ENCODE measurements at places on chromosomes 1 and 21.

DNA sequence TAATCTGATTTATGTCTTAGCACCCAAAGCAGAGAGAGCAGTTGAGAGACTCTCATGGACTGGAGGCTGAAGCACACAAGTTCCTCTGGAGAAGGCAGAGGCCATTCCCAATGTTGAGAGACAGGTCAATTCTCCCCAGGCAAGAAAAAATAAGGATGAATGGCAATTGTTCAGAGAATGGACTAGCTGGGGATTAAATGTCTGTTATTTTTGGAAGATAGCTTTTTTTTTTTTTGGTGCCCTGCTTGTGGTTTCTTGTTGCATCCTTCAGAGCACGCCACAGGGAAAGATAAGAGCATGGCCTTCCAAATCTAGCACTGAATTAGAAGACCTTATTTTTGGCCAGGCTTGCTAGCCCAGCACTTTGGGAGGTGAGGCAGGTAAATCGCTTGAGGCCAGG is 65.6 kb upstream of the ERRFI1 start:
- DNase-seq = no peak

- no peak for DNase-seq
These were observed 101.8 kb downstream of the CLIC6 start for GRCh38 chr21:34770576-34770975.

GRCh38 chr1:119909890-119910596 is 13.7 kb upstream of the ADAM30 start:
- DNase-seq = no peak

DNA sequence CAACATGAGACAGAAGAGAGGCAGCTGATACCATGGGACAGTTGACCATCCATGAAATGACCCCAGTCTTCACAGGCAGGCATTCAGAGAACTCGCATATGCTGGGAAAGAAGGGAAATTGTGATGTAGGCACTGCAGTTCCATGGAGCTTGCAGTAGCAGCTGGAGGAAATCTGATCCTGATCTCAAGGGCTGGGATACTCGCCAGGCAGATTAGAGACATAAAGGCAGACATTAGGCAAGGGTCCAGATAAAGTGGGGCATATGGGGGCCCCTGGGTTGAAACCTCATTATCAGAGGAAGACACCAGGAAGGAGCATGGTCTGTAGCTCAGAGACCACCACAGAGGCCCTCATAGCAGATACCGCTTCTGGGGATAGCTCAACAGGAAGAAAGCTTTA is 48.7 kb upstream of the TNR start:
- no peak for DNase-seq

DNA sequence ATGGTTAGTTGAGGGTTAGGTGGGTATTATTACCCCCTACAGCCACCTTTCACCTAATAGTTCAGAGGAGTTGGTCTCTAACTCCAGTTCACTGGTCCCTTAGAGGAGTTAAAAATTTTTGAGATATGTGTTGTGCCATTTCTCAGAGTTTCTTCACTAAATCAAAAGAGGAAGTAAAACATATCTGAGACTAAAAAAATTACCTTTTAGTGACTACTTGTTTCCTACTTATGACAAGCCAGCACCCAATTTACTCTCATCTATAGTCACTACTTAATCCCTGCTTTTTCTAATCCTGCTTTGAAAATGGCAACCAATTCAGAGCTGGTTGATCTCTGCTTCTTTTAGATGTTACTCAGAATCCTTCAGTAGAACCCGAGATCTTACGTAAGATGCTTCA is 1316.8 kb upstream of the B3GALT2 start:
- DNase-seq = no peak

DNA sequence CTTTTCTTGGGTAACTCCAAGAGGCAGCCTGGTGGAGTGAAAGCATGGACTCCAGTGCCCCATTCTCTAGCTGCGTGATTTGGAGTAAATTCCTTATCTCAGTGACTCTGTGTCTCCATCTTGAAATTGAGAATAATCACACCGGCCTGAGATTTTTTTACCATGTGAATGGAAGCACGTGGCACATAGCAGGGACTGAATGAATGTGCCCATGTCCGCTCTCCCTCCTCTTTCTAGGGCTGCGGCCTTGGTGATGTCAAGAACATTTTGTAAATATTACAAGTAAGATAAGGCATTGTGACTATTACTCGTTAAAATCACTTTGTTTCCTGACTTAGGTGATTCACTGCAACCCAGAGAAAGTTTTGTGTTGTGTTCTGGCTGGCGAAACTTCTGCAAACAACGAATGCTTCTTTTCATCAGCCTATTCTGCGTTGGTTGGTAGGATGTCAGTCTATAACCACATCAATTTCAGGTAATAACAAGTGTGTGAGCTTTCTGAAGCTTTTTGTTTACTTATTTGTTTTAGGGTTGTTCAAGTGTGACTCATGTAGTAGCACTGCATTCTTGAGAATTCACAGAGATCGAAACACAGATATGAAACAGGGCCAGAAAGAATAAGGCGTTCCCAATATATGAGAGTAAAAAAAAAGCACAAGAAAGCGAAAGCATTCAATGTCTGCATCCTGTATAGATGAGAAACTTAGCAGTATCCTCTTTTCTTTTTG is 135.7 kb upstream of the SLC45A1 start:
- no peak for DNase-seq

DNA sequence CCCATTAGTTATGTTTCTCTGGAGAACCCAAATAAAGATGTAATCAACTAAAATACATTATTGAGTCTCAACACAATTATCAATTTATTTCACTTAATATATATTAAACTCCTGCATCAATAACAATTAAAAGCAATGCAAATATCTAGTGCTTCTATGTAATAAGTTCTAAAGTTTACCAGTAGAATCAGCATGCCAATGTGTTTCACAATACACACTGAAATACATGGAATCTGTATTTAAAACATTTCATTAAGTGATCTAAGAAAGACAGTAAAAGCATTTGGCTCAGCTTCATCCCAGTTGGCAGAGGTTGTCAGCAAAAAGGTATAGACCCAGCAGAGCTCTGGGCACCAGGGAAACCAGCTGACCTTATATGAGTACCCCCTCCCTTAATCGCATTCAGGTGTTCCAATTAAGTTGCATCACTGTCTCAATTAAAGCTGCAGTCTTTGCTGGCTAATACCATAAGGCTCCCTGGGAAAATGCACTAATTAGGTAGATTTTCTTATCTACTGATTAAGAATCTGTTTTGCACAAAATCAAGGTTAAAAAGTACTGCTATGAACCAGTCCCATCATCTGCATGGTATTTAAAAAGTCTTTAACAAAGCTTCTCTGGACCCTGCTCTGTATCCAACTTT is 63.1 kb downstream of the NIBAN1 start:
- no peak for DNase-seq

DNA sequence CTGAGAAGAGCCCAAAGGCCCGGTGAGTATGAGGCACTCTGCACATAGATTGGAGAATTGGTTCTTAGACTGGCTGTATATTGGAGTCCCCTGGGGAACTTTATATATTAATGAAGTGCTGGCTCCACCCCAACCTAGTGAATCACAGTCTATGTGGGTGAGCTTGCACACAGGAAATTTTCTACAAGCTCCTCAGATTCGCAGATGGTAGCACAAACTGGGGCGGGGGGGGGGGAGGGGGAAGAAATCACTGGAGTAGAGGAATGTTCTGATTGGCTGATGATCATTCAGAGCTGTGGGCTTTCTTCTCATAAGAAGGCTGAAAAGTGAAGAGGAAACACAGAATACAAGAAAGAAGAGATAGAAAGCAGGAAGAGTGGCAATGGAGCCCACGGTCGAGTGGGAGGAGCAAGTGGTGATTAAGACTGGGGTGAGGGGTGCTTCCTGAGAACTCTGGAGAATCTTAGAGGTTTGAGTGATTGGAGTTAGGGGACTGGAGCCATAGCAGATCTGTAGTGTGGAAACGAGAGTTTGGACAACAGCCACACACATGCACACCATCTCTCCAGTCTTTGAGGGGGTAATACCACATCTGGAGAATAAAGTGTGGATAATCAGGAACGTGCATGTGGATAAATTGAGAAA is 465.9 kb upstream of the DAB1 start:
- peak; percentile 81 for DNase-seq

GRCh38 chr1:5993556-5994491 is 1.6 kb upstream of the NPHP4 start:
- no peak for DNase-seq

- no peak for DNase-seq
These were observed 39.3 kb downstream of the POFUT2 start for GRCh38 chr21:45248301-45248892.

DNA sequence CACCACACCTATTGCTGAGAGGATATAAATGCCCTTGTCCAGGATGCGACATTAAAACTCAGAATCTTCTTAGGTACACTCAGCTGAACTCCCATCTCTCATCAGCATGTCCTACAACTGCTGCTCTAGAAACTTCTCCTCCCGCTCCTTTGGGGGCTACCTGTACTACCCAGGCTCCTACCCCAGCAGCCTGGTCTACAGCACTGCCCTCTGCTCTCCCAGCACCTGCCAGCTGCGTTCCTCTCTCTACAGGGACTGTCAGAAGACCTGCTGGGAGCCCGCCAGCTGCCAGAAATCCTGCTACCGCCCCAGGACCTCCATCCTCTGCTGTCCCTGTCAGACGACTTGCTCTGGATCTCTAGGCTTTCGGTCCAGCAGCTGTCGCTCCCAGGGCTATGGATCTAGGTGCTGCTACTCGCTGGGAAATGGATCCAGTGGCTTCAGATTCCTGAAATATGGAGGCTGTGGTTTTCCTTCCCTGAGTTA is at the start of gene KRTAP13-4:
Gene KRTAP13-4, plus strand, starts transcription at position 51 of the 486 bp plus-strand sequence. Its CDS starts 56 bp downstream, at position 107.
- DNase-seq = no peak
